Activated T-helper 2 cell treated with anti-CD3 and anti-CD28 coated beads, Interferon-gamma antibody, Interleukin-2, Interleukin-4, amounts not matched to agents 10 μg/mL and 5 μg/mL and 100 μg/mL, durations not matched to agents 14 hours and 24 hours and 36 hours (primary cell): ENCODE measurements at places on chromosomes 3 and 15.

DNA sequence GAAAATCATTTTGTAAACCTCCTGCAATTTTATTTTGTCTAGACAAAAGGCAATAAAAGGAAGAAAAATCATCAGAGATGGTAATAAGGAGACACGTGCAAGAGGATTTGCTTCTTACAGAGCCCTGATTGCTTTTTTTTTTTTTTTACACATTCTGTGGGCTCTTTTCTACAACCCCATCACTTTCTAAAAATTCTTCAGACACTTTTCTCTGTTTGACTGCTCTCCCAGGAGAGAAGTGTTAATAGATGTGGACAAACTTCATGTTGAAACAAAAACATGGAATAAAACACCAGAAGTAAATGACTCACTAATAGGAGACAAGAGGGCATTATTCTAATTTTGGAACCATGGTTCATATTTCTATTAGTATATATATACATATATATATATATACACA is 114.4 kb upstream of the TPRG1 start:
- DNase-seq: no peak

- no peak for DNase-seq
Observed at GRCh38 chr3:71476950-71477349, 106.6 kb downstream of the FOXP1 start.

GRCh38 chr3:164235289-164236028 is 842.8 kb downstream of the SI start:
- DNase-seq: no peak

DNA sequence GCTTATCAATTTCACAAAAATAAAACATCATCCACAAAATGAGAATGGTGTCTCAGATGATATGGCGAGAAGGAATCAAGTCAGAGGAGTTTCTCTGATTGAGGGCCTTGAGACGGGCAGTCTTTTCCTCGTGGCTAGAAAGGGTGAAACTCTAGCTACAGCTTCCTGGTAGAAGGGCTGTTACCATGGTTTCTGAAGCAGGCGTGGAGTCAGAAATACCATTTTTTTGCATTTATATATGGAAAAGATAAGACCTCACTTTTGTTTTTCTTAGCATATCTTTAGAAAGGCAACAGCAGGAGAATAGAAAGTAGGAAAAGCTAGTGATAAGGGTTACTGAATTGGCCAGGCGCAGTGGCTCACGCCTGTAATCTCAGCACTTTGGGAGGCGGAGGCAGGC is 17.3 kb upstream of the SAMD7 start:
- no peak for DNase-seq

DNA sequence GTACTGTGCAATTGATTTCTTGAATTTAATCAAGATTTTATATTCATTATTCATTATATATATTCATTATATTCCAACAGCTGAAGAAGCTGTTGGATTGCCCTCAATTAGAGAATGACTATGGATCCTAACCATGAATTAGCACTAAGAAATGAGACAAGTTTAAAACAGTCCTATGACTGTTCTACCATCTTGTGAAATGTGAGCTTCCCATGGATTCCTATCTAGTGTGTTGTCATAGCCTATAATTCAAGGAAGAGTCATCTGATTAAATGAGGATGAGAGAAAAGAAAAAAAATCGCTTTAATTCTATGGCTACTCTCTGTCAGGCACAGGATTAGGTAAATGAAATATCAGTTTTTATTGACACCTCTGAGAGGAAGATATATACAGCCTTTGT is 696.6 kb upstream of the NAALADL2 start:
- DNase-seq: no peak

GRCh38 chr3:189025866-189026265 is 145.9 kb upstream of the TPRG1 start:
- DNase-seq: no peak

- no peak for DNase-seq
Observed at GRCh38 chr3:71684046-71684756, 41.0 kb downstream of the EIF4E3 start.

DNA sequence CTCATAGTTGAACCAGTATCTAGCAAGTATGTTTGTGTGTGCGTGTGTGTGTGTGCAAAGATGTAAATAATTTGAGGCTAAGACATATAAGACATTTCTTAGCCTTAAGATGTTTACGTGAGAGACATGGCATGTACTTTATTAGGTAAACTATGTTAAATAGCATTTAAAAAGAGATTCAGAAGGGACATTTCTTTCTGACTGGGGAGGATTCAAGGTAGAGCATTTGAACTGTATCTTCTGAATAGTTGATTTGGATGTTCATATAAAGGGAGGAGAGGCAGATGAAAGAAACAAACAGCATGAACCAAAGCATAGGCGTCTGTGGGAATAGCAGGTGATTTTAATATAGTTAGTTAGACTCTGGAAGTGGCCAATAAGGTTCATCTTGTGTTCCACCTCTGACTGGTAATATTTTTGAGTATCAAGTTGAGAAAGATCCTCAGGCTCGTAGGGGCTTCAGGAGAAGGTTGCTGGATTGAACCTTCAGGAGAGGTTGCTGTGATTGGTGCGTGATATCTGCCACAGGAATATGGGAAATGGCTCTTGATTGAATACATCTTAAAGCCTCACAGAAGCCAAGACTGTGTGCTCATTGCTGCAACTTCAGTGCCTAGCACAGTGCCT is 12.6 kb downstream of the NFKBIZ start:
- DNase-seq: no peak

- no peak for DNase-seq
Observed at GRCh38 chr3:66299891-66300290, 79.1 kb downstream of the SLC25A26 start.
